PC-9 (cell line): ENCODE measurements at places on chromosomes 12 and 14.

- H3K4me3 ChIP-seq = no peak overlapping the region
- H3K27me3 ChIP-seq = peaks cover 31% of the 10 kb centered on the region; the same call in 1 of the 2 replicates
- no peaks in the 10 kb centered on the region for H3K36me3 ChIP-seq
- no peak overlapping the region for H3K27ac ChIP-seq
- DNase-seq = peak; percentile 15
- H3K4me1 ChIP-seq = no peaks in the 10 kb centered on the region
These were observed 2.5 kb downstream of the SCN8A start for GRCh38 chr12:51593539-51593938.

GRCh38 chr14:104084251-104085002 lies 1.1 kb upstream of the ASPG start:
- H3K27ac ChIP-seq = no peak overlapping the region
- H3K4me3 ChIP-seq = no peak overlapping the region

- no peak for DNase-seq
- H3K36me3 ChIP-seq = peaks cover 18% of the 10 kb centered on the region
- peak overlapping the region; percentile 54; the same call in 1 of the 2 replicates for H3K4me3 ChIP-seq
- H3K27me3 ChIP-seq = no peaks in the 10 kb centered on the region
These were observed 3.9 kb downstream of the TNFRSF1A start for GRCh38 chr12:6337958-6338433.

DNA sequence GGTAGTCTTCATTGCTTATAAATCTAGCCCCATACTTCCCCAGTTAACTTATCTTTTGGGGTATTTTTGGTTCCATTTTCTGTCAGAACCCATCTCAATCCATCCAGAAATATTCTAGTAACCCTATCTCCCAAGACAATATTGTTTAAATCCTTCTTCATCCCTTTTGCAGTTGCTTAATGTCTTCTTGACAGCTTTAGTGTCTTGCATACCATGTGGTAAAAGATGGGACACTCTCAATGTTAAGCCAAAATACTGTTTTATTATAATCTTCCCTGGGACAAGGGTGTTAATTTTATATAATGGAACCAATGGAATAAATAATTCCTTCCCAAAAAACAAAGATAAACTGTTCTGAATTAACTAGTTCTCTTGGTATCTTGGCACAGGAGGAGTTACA lies 450.2 kb downstream of the CCER1 start:
- no peak for DNase-seq
- no peaks in the 10 kb centered on the region for H3K36me3 ChIP-seq
- no peak overlapping the region for H3K4me3 ChIP-seq
- H3K27ac ChIP-seq = no peak overlapping the region
- H3K27me3 ChIP-seq = no peaks in the 10 kb centered on the region

DNA sequence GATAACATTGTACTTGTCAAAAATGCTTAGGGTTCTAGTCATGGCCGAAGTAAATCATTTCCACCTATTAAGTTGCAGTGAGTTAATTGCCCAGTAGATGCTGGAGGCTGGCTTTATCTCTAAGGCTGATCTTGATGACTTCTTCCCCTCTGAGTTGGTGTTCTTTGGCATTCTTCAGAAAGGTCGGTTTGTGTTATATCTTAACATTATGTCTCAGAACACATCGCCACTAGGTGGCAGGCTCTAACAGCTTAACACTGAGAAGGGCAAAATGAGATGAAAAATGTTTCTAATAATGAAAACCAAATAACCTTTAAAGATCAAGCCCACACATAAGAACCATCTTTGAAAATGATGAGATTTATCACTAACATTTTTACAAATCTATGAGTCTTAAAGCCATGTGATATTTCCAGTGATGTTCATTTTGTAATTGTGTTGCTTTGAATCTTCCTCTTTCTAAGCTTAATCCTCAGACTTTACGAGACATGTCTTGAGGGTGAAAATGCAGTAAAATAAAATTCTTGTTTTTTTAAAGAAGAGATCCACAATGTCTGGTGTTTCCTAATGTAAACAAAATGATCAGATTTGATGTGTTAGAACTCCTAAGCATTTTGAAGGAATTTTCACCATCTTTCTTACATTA lies 28.6 kb downstream of the SUDS3 start:
- H3K27ac ChIP-seq = no peak overlapping the region
- peak; percentile 56 for DNase-seq
- H3K4me1 ChIP-seq = no peaks in the 10 kb centered on the region
- H3K27me3 ChIP-seq = no peaks in the 10 kb centered on the region
- H3K4me3 ChIP-seq = no peak overlapping the region

GRCh38 chr12:101906226-101906625 lies 28.8 kb downstream of the DRAM1 start:
- no peak overlapping the region for H3K4me3 ChIP-seq
- DNase-seq = no peak
- no peaks in the 10 kb centered on the region for H3K36me3 ChIP-seq
- peaks cover 19% of the 10 kb centered on the region for H3K4me1 ChIP-seq

GRCh38 chr12:1213618-1214205 lies 222.7 kb downstream of the ERC1 start:
- H3K36me3 ChIP-seq = no peaks in the 10 kb centered on the region
- H3K27ac ChIP-seq = no peak overlapping the region
- no peak overlapping the region for H3K4me3 ChIP-seq
- no peaks in the 10 kb centered on the region for H3K27me3 ChIP-seq
- DNase-seq = no peak
- H3K4me1 ChIP-seq = peaks cover 32% of the 10 kb centered on the region

DNA sequence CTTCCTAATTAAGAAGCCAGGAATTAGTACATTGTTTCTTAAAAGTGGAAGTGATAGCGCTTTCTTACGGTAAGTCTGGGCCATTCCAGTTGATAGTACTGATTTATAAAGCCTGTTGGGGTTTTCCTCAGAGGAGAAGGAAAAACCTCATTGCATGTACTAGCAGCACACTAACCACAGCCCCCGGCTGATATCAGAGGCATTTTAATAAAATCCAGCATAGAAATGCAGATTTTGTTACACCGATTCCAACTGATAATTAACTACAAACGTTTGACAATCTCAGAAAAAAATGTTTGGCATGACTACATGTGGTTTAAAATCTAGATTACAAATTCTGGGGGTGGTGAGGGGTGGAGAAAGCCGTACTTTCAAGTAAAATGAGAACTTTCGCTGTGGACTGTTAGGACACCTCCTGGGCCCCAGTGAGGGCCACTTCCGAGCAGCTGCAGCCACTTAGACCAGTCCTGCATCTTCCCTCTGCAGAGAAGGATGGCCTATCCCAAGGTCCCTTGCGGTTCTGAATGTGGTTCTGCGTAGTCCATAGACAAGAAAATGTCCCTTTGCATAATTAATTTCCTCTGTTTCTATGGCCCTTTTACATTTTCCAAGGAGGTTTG lies 374.4 kb downstream of the NUAK1 start:
- no peaks in the 10 kb centered on the region for H3K4me1 ChIP-seq
- no peak for DNase-seq
- no peak overlapping the region for H3K4me3 ChIP-seq
- no peak overlapping the region for H3K27ac ChIP-seq
- H3K36me3 ChIP-seq = no peaks in the 10 kb centered on the region

- H3K4me3 ChIP-seq = peak overlapping the region; percentile 48; the same call in 1 of the 2 replicates
- no peaks in the 10 kb centered on the region for H3K36me3 ChIP-seq
- H3K27ac ChIP-seq = peak overlapping the region; percentile 97
- no peaks in the 10 kb centered on the region for H3K27me3 ChIP-seq
These were observed 7.6 kb downstream of the VPS37B start for GRCh38 chr12:122888232-122888752.

GRCh38 chr12:88006351-88006750 lies 22.9 kb downstream of the C12orf50 start:
- H3K4me1 ChIP-seq = no peaks in the 10 kb centered on the region
- H3K4me3 ChIP-seq = no peak overlapping the region
- no peaks in the 10 kb centered on the region for H3K36me3 ChIP-seq
- H3K27me3 ChIP-seq = no peaks in the 10 kb centered on the region

DNA sequence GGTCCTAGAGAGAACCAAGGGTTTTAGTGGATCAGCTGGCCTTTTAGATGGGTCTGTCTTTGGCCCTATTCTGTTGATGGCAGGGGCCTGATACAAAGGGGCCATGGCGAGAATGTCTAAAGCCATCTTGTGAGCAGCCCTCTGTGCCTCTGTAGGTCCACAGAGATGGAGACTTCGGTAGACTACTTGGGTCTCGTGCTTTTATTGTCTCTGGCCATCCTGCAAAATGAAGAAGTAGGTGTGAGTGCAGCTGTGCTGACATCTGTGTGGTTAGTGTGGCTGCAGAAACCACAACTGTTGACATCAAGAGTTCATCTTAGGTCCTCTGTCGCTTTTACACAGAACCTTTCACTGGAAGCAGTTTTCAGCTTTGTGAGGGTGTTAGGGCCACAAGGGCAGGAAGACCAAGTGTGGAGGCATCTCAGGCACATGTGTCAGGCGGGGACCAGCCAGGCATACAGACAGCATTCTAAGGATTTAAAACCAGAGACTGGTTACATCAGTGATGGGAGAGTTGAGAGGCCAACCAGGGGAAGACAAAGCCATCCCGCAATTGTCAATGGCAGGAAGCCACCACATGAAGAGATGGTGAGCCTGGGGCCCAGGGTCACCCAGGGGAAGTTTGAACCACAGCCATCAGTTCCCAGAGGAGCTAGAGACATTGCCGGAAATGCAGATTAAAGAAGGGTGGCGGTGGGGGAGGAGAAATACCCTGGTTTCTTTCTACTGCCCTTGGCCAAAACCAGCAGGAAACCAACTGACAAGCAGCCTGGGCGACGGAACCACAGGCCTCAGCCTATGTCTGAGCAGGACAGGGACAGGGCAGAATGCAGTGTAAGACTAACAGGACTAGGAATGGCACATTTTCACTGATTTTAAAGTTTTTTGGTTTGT lies 13.0 kb upstream of the TPCN1 start:
- no peak overlapping the region for H3K4me3 ChIP-seq
- H3K27ac ChIP-seq = no peak overlapping the region
- H3K4me1 ChIP-seq = peaks cover 12% of the 10 kb centered on the region
- DNase-seq = no peak
- no peaks in the 10 kb centered on the region for H3K27me3 ChIP-seq

GRCh38 chr14:100671906-100672305 lies 54.8 kb upstream of the DLK1 start:
- H3K36me3 ChIP-seq = no peaks in the 10 kb centered on the region
- no peak for DNase-seq
- no peaks in the 10 kb centered on the region for H3K4me1 ChIP-seq
- no peak overlapping the region for H3K4me3 ChIP-seq
- peaks cover 42% of the 10 kb centered on the region for H3K27me3 ChIP-seq

DNA sequence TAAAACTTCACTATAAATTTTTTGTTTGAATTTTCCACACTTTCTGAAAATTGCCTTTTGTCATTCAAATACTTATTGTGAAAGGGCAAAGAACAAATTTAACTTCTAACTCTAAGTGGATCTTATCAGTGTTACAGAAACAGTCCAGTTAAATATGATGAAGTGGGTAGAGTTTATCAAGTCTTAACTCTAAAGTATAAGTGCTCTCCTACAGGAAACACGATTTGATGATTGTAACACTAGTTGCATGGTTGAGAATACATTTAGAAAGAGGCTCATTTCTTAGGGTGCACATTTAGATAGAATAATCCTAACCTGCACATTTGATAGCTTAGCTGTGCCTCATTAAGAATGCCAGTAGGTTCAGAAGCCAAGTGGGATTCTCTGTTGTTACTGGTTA lies 838.3 kb upstream of the ATXN7L3B start:
- H3K4me1 ChIP-seq = no peaks in the 10 kb centered on the region
- no peaks in the 10 kb centered on the region for H3K36me3 ChIP-seq
- DNase-seq = no peak

DNA sequence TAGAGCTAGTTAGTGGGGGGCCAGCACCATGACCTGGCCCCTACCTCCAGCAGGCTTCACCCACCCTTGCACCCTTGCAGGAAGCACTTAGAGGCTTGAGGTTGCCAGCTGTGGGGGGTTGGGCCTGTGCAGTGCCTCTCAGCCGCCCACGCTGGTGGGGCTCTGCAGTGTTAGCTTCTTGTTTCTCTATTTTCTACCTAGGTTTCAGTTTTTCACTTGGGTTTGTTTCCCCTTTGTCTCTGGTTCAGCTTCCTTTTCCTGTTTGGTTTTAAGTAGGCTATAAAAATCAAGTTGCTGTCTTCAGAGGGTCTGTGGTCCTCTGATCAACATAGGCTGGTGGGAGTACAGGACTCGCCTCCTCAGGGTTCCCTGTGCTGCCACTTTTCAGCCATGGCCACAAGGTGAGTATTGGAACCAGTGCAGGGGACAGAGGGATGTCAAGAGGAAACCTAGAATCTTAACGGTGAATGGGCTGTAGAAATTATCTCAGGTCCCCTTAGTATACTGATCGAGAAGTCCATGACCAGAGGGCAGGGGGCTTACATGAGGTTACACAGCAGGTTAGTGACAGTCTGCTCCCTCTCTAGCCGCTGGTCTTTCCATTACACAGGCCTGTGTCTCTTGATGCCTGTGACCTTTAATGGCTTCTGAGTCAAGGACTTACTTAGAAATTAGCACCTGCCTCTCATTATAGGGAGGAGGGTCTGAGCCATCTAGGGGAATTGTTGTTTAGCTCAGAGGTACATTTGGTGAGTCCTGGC lies at the start of gene EVL:
EVL (plus strand) TSS at position 312 of the 761 bp plus-strand sequence; CDS start at position 391, 79 bp downstream.
- no peak within 1 kb of the TSS for H3K27ac ChIP-seq
- no peak within 1 kb of the TSS for H3K4me3 ChIP-seq
- no peaks in the 10 kb centered on the region for H3K27me3 ChIP-seq
- H3K36me3 ChIP-seq = no peaks in the 10 kb centered on the region

DNA sequence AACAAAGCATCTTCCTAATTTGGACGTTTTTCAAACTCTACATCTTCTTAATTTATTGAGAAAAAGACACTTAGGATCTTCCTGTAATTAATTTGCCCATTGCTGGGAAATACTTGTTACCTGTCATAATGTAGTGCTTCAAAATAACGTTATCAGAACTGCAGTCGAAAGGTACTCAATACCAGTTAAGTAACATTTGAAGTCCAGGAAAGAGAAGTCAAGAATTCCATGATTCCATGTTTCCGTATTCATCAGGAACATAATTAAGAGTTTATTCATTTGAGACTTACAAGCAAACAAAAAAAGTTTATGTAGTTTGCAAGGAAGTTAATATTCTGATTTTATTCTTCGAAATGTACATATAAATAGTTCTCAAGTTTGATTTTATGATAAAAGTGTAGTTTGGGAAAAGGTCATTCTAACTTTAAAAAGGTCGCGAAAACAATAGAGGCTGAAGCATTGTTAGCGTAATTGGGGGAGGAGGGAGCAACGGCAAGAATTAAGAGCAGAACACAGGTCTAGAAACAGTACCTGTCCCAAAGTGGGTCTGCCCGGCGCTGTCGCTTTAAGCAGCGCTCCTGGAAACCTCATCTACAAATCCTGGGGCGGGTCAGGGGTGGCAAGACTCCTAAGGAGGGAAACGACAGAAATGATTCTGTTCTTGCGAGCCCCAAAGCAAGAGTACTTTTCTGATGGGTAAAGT lies 1.2 kb upstream of the KCNMB4 start:
- H3K4me1 ChIP-seq = peaks cover 17% of the 10 kb centered on the region
- no peak overlapping the region for H3K27ac ChIP-seq
- no peaks in the 10 kb centered on the region for H3K27me3 ChIP-seq
- H3K4me3 ChIP-seq = peak overlapping the region; percentile 66
- no peak for DNase-seq
- H3K36me3 ChIP-seq = no peaks in the 10 kb centered on the region
